Fibroblast of villous mesenchyme (primary cell): ENCODE measurements at places on chromosomes 1 and 21. TPM values are rescaled to one million over a fixed set of nuclear protein-coding genes. Genes with fewer than 3 reads are reported as not detected.

- no peak for DNase-seq
Measured at GRCh38 chr1:224219011-224219611, 36.1 kb downstream of the DEGS1 start.

- DNase-seq, result peak; percentile 50
Measured at GRCh38 chr21:38476385-38476784, 21.9 kb downstream of the ERG start.

DNA sequence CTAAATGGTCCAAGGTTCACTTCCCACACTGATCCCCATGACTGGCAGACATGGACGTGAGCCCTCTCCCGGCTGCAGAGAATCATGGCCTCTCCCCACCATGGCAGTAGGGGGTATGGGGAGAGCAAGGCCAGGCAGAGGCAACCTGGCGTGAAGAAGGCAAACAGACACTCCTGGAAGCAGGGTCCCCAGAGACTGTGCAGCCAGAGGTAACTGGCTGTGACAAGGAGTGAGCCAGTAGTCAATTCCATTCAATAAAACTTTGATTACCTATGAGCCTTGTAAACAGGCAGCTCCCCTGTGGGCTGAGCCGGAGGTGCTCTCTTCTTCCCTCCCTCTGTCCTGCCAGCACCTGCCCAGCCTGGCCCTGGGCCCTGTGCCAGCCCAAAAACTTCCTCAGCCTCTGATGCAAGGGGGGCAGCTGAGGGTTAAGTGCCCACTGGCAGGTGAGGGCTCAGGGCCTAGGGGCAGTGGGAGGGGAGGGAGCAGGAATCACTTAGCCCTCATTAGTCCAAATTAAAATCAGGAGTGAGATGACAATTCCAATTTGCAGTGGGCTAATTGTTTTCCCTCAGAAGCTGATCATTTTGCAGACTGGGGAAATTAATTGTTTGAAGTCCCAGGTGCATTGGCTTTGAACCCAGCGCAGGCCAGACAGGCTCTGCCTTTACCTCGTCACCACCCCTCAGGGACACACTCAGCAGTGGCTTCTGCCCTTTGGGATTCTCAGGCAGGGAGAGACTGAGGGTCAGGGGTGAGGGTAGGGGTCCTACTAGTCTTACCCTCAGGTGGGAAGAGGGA is 35.6 kb downstream of the LRRN2 start:
- no peak for DNase-seq

DNA sequence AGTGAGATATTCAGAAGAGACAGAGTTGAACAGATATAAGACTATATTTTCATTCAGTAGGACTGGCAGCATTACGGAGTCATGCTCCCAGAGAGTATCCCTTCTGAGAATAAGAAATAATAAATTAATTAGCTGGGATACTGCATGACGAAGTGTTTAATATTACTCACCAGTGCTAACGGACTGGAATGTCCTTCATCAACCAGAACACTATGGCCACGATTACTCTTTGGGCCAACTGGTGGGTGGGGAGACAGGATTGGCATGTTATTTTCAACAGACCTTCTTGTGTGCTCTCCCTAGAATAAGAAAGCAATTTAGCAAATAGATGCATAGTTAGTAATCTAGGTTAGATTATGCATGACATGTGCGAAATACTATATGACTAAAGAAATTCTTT is 32.4 kb downstream of the ERICH3 start:
- no peak for DNase-seq

- DNase-seq, result no peak
Measured at GRCh38 chr1:102833151-102833550, 275.2 kb downstream of the COL11A1 start.

DNA sequence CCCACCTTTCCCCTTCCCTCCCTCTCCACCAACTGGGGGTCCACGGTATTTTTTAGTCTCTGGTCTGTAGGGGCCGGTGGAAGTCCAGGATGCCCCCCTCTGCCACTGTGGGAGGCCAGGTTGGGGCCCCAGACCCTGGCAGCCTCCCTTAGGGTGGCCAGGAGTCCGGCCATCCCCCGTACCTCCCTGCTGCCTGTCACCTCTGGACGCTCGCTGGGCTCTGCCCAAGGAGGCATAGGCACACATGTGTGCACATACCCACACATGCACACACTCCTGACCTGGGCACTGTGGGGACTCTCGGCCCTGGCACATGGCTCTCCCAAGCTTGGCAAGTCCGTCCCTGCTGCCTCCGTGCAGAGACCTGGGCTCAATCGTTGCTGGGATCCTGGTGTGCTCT is 53.0 kb downstream of the DISP3 start:
- DNase-seq, result no peak

- no peak for DNase-seq
Measured at GRCh38 chr21:14725219-14725618, 179.1 kb upstream of the SAMSN1 start.

- DNase-seq, result no peak
Measured at GRCh38 chr1:234724516-234725176, 114.7 kb upstream of the IRF2BP2 start.

- peak; percentile 13 for DNase-seq
Measured at GRCh38 chr1:205811660-205812059, 1.3 kb downstream of the SLC41A1 start.

DNA sequence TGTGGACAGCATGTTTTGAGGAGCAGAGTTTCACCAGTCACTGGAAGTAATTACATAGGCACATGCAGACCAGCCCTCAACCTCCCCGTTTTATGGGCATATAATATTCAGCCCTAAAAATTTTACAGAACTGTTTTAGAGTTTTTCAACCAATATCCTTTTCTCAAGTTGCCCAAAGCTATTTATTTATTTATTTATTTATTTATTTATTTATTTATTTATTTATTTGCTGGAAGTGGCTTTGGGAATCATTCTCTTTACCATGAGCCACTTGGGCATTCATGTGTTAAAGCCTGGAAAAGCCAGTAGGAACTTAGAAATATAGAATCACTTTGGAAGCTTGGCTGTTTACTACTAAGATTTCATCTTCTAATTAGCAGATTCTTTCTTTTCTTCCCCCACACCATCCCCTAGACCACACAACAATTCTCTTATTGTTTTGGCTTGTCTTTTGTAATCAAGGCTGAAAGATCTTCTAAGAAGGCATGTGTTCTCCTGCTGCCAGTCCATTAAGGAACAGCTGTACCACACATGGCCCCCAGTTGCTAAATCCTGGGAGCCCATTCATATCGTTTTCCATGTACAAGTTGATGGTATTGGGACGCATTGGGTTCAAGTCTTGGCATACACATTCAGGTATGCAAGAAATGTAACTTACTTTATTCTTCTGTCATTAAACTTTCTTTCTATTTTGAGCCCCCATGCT is 220.0 kb downstream of the PAPPA2 start:
- no peak for DNase-seq

DNA sequence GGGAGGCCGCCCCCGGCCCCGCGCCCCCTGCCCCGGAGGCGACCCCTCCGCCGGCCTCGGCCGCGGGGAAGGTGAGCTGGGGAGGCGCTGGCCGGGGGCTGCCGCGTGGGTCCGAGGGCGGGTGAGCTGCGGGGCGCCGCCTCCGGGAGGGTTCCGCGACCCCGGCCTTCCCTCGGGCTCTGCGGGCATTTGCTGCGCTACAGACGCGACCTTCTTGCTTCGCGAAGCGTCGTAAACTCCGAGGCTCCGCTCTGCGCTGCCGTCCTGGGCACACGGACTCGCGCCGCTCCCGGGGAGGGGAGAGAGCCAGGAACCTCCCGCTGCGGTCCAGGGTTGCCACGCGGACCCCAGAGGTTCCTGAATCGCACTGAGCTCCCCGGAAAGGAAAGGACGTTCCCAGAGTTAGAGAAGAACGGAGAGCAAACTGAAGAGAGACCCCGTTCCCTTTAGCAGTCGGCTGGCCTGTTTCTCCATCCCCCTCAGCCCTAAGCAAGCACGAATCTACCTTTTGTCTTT is 345 bp downstream of the SLX9 start:
- DNase-seq, result peak; percentile 24

DNA sequence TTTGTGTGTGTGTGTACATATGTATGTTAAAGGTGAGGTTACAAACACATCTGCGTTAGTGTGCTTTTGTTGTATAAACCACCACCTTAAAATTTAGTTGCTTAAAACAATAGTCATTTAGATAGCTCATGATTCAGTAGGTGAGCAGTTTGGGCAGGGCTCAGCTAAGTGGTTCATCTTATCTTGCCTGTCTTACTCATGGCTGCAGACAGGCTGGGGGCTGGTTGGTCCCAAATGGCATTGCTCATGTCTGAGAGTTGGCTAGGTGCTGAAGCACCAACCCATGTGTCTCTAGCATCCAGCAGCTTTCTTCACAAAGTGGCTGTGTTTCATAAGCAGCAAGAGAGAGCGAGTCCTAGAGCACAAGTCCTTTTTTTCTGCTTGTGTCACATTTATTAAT is 91.4 kb downstream of the MACF1 start:
- no peak for DNase-seq

DNA sequence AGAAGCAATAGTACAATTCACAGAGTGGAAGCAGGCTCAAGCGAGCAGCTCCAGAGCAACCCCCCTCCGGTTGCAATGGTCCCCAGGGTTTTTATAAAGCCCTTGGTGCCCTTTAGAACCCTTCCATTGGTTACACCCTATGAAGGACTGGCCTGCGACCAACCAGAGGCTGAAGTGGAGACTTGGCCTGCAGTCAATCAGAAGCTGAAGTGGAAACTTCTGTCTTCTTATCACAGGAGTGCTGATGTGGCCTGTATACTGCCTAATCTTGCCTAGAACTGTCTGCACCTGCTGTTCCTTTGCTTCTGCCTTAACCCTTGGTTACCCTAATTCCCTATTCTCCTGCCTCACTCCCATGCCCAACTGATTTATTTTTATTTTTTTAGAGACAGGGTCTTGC is 15.4 kb upstream of the FRRS1 start:
- no peak for DNase-seq

- peak; percentile 48 for DNase-seq
Measured at GRCh38 chr1:192529031-192529755, 46.4 kb upstream of the RGS1 start.

DNA sequence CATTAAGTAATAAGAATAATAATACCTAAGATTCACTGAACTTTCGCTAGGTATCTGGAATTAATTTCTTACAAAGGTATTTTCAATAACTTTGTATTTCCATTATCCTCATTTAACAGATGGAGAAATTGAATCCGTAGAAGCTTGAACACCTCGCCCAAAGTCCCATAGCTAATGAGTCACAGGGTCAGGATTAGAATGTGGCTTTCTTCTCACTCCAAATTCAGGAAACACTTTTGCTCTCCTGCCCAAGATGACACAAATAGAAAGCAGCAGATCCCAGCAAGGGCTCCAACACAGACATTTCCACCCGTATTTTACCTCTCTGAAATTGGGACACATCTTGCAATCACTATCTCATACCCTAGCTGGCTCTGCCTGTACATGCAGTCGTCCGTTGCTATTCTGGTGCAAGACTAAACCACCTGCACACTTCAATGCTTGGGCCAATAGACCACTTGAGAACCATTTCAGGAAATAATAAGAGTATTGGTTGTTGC is 125.9 kb upstream of the GREM2 start:
- DNase-seq, result no peak

GRCh38 chr1:59293206-59293605 is 3.7 kb upstream of the FGGY start:
- no peak for DNase-seq

GRCh38 chr1:192826791-192827546 is 18.1 kb downstream of the RGS2 start:
- peak; percentile 51 for DNase-seq

DNA sequence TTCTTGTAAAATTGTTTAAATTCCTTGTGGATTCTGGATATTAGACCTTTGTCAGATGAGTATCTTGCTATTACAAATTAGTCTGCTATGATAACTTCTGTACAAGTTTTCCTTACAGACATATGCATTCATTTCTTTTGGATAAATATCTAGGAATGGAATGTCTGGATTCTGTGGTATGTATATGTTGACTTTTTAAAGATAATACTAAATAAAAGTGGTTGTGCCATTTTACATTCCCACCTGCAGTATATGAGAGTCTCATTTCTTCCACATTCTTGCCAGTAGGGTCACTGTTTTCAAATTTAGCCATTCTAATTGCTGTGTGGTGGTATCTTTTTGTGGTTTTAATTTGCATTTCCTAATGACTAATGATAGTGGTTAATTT is 53.9 kb downstream of the SYDE2 start:
- peak; percentile 56 for DNase-seq

DNA sequence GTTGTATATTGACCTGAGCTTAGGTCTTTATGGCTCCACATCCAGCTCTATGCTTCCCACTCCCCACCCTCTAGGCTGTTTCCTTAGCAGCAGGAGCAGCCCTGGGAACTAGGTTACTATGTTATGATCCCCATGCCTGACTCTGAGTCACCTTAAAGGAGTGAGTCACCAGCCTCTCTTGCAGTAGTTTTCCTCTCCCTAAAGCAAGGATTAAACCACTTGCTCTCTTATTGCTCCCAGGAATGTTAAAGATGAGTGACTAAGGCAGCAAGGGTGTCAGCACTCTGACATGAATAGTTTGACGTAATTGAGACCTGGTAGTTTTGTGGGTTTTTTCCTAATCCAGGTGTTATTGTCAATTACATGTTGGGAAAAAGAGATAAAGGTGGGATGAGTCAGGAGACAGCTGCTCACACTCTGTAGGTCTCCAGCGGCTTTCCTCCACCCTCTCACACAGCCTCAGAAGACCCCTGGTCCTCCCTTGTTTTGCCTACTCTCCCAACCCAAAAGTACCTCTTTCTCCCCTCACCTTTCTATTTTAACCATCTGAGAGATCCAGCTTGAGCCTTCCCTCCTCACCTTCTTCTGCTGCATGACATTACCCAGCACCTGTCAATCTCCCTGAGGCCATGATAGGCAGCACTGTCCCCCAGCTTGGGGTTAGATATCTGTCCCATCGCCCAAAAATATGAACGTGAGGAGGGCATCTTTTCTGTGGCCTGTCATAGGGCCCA is 369.1 kb upstream of the VAMP3 start:
- DNase-seq, result peak; percentile 99

DNA sequence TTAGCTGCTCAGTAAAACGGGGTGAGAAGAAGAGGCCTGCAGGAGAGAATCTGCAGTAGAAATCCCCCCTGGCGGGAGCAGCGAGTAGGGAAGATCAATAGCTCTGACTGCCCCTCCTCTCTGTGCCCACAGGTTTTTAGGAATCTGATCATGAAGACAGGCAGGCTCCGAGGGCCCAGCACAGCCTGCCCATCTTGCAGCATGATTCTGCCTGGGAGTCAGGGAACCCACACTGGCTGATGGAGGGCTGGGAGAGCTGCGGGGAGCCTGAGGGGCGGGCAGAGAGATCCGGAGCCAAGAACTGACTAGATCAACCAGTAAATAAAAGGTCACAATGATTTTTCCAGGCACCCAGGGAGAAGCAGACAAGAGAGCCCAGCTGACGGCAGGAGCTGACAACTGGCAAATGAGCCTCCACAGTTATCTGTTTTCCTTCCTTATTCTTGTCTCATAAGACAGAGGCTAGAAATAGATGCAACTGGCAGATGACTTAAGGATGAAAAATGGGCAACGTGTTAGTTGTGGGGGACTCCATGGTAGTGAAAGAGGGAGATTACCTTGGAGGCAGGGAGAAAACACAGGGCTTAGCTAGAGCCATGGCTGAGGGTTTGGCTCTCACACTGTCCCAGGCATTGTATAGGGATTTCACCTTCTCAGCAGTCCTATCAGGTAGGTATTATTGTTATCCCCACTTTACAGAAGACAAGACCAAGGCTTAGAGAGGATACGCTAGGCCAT is 116.2 kb downstream of the PLXNA2 start:
- DNase-seq, result no peak

Gene PAPPA2
- total RNA-seq, result 1.3 and 1.6 TPM in 2 replicates

Gene OVAAL
- total RNA-seq, result not detected in 2 replicates

Gene GBP6
- total RNA-seq, result under 0.01 TPM in 1 of 2 replicates, not detected in the other

Gene SLC25A34
- under 0.01 and 0.43 TPM in 2 replicates for total RNA-seq

Gene SLC35F3
- 0.97 and 1.7 TPM in 2 replicates for total RNA-seq

Gene STUM
- total RNA-seq, result under 0.01 TPM in 1 of 2 replicates, not detected in the other

Gene GUCA2A
- not detected in 2 replicates for total RNA-seq

Gene HEYL
- total RNA-seq, result under 0.01 and 0.32 TPM in 2 replicates

Gene ETNK2
- total RNA-seq, result 12.2 and 15.5 TPM in 2 replicates
